Prostate gland (tissue), 2 donors: ENCODE measurements at places on chromosomes 1 and 21. TPM values are rescaled to one million over a fixed set of nuclear protein-coding genes. Genes with fewer than 3 reads are reported as not detected.

AIM2 gene
- total RNA-seq: not detected

SPRR2A gene
- total RNA-seq: not detected

MCL1 gene
- total RNA-seq: 161 TPM

AUNIP gene
- total RNA-seq: 4.3 TPM

TMEM51 gene
- total RNA-seq: 17.6 TPM

SELP gene
- 9.1 TPM for total RNA-seq

FBLIM1 gene
- total RNA-seq: 33.1 TPM

EDN2 gene
- total RNA-seq: 2.6 TPM

C1orf167 gene
- not detected for total RNA-seq

- no peaks in the 10 kb centered on the region for H3K36me3 ChIP-seq
- no peaks in the 10 kb centered on the region for H3K27me3 ChIP-seq
- H3K4me3 ChIP-seq: no peak overlapping the region
- DNase-seq: no peak
- no peak overlapping the region for H3K27ac ChIP-seq
These were observed 11.4 kb upstream of the SELE start for GRCh38 chr1:169745015-169745861.

- DNase-seq: no peak
- no peak overlapping the region for H3K27ac ChIP-seq
- no peak overlapping the region for H3K4me3 ChIP-seq
- no peaks in the 10 kb centered on the region for H3K4me1 ChIP-seq
These were observed 40.2 kb downstream of the HMCN1 start for GRCh38 chr1:185774394-185774793.

GRCh38 chr1:20373764-20374163, 83.1 kb downstream of the VWA5B1 start:
- no peak for DNase-seq
- H3K4me1 ChIP-seq: no peaks in the 10 kb centered on the region
- H3K27me3 ChIP-seq: no peaks in the 10 kb centered on the region
- no peak overlapping the region for H3K4me3 ChIP-seq
- H3K36me3 ChIP-seq: no peaks in the 10 kb centered on the region
- no peak overlapping the region for H3K27ac ChIP-seq
